ENCODE measurements at places on chromosomes 16 and 17.
A peak's percentile ranks its signal among the peaks of the same experiment; 100 is the strongest.

GRCh38 chr17:10295728-10296343 is 77.0 kb downstream of the MYH13 start:
- peak; percentile 55 for DNase-seq

DNA sequence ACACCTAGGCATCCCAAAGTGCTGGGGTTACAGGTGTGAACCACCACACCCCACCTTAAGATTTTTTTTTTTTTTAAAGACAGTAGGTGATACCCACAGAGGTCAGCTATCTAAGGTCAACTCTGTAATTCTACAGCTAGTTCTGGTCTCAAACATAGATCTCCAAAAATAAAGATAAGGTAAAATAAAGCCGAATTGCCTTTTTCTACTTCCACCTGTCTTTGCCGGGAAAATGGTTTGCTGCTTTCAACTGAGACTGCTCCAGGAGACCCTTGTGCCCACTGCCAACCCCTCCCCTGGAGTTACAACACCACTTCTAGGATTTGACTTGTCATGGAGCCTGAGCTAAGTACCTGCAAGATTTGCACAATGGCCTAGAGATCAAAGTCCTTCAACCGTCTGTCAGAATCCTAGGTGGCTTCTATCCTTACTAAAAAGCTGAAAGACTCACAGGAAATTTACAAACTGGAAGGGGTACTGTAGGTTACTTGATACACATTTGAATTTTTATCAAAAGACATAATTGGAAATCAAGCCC is 4.7 kb upstream of the CNOT1 start:
- no peak for DNase-seq

DNA sequence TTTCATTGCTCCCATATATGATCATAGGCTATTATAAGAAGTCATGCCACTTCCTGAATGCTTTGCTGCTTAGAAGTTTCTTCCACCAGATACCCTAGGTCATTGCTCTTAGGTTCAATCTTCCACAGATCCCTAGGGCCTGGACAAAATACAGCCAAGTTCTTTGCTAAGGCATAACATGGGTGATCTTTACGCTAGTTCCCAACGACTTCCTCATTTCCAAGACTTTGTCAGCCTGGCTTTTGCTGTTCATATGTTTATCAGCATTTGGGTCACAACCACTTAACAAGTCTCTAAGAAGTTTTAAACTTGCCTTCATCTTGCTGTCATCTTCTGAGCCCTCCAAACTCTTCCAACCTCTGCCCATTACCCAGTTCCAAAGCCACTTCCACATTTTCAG is 20.1 kb upstream of the DLX3 start:
- DNase-seq, result no peak

DNA sequence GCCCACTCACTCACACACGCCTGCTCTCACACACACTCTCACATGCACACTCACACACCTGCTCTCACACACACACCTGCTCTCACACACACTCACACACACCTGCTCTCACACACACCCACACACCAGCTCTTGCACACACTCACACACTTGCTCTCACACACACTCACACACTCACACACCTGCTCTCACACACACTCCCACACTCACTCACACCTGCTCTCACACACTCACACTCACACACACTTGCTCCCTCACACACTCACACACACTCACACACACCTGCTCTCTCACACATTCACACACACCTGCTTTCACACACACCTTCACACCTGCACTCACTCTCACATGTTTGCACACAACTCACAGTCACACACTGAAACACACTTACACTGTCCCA is 4.0 kb downstream of the CD300H start:
- no peak for DNase-seq

- DNase-seq, result no peak
These were observed 357.2 kb upstream of the ASIC2 start for GRCh38 chr17:33650304-33650703.

DNA sequence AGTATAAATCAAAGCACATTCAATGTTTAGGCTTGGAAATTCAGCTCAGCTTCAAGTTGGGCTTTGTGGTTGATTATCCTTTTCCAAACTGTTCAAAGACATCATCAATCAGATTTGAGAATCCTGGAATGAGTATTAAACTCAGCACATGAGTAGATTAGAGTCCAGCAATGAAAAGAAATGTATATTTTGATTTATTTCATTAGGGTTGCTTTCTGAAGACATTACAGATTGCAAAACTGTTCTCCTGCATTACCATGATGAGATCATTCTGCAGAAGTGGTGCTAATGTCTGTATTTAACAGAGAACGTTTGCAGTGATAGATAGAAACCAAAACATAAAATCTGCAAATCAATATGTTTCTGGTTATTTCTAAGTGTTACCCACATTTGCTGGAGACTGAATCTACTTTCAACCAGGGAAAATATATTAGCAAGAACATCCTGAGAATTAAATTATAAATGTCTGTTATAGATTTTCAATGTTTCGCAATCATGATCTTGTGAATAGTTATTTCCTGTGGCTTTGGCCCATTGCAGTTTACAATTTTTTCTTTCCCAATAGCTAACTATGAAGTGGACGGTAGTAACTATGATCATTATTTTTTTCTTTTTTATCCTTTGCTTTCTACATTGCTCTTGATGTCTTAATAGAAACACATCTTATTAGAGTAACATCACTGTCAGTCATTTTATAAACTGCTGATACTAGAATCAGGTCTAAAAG is 1125.7 kb upstream of the GOT2 start:
- no peak for DNase-seq

DNA sequence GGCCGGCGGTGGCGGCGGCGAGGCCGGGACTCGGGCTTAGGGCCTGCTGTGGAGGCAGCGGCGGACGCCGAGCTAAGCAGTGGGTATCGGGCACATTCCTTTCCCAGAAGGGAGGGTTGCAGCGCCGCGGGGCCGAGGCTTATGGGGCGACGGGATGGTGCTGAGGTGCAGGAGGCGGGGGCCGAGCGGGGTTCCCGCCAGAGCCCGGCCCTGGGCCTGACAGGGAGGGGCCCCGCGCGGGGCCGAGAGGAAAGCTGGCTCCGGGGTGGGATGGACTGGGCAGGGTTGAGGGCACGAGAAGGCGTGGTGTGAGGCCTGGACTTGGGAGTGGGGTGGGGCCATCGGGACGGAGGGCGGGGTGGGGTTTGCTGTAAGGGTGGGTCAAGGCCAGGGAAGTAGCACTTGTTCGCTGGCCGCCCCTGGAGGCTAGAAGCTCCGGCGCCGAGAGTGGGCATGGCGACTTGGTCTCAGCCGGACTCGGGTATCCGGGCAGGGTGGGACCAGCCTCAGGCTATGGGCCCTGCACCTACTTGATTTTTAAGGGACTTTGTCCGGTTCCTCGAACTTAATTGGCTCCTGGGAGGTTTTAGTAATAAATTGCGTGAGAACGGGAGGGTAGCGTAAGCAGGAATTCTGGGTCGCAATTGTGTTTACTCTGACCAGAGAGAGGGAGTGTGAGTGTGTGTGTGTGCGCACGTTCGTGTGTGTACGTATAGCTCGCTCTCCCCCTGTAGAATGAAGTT is 396 bp downstream of the NFE2L1 start:
- peak; percentile 93 for DNase-seq

- no peak for DNase-seq
These were observed 19.3 kb downstream of the NMRAL1 start for GRCh38 chr16:4455081-4455480.

DNA sequence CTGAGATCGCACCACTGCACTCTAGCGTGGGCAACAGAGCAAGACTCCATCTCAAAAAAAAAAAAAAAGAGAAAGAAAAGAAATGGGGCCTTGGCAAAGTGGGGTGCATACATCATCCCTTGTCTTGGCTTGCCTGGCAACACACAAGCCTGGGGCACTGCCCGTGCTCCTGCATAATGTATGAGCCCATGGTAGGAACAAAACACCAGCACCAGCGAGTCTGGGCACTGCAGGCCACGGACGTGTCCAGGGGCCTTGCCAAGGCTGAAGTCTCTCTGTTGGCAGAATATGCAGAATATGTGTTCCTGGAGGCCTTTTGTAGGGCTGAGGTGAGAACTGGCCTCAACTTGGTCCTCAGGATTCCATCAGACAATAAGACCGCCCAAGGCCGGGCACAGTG is 15.7 kb upstream of the ALDOA start:
- DNase-seq, result no peak

DNA sequence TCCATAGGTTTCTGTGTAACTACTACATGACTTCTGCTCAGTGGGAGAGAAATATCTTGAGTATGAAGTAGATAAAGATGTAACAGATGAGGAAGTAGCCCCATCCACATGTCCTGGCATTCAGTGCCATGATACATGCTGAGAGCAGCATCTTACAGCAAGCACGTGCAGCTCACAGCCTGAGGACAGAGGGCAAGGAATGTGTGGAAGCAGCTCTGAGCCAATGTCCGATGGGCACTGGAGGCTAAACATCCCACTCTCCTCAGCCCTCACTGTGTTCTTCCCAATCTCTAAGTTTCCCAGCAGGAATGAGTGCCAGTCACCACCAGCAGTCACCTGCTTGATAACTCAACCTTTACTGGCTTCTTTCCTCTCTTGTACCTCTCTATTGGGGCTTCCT is 40.4 kb downstream of the CFDP1 start:
- no peak for DNase-seq

- DNase-seq, result no peak
These were observed 688 bp downstream of the ADAP2 start for GRCh38 chr17:30922235-30923030.

DNA sequence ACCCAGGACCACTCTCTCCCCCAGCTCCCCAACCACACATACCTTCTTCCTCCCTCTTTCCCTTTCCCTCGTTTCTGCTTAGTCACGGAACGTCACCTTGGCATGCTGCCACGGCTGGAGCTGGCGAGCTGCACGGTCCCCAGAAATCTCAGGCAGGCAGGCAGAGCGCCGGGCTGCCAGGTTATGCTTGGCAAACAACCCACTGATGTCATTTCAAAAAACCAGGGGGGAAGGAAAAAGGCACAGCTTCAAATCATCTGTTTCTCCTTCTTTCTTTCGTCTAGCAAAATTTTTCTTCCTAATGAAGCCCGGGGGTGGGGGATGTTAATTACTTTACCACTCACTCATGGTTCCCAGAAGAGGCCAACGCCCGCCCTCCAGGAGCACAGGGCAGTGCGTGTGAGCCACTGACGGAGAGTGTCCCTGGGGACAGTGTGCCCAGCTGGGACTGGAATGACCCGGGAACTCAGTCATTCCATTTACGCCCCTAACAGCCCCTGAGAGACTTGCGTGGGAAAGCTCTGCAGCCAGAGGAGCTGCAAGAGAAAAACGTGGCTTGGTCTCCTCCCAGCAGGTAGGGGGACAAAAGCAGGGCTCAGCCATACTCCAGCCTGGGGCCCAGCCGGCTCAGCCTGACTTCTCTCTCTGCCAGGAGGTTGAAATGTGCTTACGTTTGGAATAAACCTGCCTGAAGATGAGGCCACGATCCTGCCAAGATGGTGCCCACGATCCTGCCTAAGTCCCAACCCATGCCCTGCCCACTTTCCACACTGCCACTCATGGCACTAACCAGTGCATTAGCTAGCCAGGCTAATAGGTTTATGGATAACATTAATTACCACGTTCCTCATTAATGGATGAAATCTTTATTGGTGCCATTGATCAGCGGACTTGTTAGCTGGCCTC is 198.9 kb downstream of the ZFHX3 start:
- peak; percentile 89 for DNase-seq

DNA sequence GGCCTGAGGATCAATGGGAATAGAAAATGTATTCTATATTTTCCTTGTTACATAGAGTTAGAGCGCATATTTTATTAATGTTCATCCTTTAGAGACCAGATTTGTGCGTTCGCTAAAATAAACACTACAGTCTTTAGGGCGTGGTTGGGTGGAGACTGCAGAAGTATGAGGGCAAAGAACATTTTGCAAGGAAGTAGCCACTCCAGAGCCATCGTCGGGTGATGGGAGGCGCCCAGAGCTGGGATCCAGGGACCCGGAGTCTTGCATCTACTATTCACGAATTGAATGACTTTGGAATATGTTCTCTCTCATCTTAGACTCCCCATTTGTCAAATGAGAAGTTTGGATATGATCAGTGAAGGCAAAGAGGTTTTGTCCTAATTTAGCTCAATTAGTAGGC is 154.2 kb upstream of the IRX6 start:
- no peak for DNase-seq

- no peak for DNase-seq
These were observed 4.7 kb downstream of the LITAFD start for GRCh38 chr16:8886593-8887430.

DNA sequence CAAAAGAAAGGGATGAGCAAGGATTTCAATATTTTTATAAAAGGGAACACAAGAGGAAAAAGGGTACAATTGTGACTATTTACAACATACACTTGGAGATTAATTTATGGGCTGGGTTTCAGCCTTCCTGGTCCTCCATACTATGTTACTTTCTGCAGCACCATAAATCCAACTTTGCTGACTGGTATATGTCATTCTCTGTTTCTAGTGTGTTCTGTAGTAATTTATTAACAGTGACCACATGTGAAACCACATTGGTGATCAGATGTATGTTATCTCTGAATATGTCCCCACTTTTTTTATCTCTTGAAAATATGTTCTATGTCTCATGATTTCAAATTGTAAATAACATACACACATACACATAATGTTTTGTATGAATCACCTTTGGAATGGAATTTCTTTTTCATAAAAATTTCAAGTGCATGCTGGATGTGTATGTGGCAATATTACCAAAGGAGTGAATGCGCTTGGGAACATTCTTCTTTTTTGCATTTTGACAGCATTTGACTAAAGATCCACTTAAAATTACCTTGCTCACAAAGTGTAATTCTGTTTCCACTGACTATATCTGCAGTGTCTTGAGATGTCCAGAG is 2.9 kb upstream of the LYRM9 start:
- DNase-seq, result no peak

DNA sequence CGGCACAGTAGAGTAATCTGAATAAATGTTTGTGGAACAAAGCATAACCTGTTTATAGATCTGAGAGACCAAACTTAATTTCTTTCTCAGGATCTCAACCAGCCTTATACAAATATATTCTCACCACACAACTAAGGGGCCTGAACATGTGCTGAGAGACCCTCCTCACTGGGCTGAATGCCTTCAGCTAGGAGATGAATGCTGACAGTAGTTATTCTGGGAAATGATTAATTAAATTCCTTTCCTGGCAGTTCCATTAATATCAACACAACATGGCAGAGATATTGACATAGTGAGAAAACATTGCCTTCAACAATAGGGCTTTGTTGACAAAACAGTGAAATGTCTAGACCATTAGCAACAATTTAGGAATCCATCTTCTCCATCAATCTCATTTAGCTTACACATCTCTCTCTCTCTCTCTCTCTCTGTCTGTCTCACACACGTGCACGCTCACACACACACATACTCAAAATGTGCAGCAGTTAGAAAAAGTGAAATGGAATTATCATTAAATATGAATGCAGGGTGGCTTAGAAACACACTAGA is 780.8 kb upstream of the CDH8 start:
- DNase-seq, result no peak

GRCh38 chr16:7423434-7424044 is 90.9 kb downstream of the RBFOX1 start:
- no peak for DNase-seq

All from LHCN-M2 (cell line).